Stimulated activated CD4-positive, alpha-beta T cell treated with anti-CD3 and anti-CD28 coated beads, Interleukin-2, amount 100 ng/mL, for 4 hours (primary cell): ENCODE measurements at places on chromosomes 13 and 19.

GRCh38 chr13:38697628-38698333, 10.9 kb downstream of the FREM2 start:
- DNase-seq = no peak

- no peak for DNase-seq
Observed at GRCh38 chr19:42074513-42075363, 1.2 kb upstream of the ZNF574 start.

- no peak for DNase-seq
Observed at GRCh38 chr13:23752111-23753001, 136.8 kb downstream of the MIPEP start.

DNA sequence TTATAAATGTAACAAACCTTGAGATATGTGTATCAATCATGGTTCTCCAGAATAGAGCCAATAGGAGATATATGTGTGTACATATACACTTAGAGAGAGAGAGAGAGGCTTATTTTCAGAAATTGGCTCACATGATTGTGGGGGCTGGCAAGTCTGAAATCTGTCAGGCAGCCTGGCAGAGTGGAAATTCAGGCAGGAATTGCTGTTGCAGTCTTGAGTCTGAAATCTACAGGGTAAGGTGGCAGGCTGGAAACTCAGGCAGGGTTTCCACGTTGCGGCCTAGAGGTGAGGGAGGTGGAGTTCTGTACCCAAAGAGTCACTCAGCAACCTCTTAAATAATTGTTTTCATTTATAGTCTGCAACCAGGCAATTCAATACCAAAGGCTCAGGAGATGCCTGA, 218.4 kb downstream of the B3GLCT start:
- no peak for DNase-seq

DNA sequence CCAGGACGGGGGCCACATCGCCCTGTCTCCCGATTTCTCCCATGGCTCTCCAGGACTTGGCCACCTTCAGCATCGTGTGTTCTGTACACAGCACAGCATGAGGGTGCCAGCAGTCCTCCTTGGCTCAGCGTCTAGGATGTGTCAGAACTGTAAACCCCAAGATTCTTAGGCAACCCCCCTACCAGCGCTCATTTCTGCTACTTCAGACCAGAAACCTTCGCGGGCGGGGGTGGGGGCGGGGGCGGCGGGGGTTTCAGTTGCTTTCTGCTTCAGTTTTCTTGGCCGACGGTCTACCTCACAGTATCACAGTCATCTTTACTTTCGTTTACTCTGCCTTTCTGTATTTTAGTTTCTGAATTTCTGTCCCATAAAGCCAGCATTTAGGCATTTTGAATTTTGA, 82.4 kb downstream of the GGACT start:
- peak; percentile 33 for DNase-seq

DNA sequence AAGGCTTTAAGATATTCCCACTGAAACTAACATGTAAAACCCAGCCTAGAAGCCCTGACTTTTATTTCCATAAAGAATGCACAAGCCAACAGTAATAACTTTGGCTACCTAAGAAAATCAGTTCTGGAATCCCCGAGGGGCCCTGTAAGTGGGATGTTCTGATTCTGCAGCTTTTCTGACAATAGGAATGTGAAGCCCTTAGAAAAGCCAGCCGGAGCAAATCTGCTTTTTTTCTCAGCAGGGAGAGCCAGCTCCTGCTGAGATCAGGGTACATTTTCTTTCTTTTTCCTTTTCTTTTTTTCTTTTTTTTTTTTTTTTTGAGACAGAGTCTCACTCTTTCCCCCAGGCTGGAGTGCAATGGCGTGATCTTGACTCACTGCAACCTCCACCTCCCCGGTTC, 8.0 kb upstream of the GARRE1 start:
- no peak for DNase-seq

- no peak for DNase-seq
Observed at GRCh38 chr13:75404726-75405125, 77.2 kb downstream of the TBC1D4 start.

GRCh38 chr13:51420681-51421490, 31.9 kb downstream of the INTS6 start:
- no peak for DNase-seq

DNA sequence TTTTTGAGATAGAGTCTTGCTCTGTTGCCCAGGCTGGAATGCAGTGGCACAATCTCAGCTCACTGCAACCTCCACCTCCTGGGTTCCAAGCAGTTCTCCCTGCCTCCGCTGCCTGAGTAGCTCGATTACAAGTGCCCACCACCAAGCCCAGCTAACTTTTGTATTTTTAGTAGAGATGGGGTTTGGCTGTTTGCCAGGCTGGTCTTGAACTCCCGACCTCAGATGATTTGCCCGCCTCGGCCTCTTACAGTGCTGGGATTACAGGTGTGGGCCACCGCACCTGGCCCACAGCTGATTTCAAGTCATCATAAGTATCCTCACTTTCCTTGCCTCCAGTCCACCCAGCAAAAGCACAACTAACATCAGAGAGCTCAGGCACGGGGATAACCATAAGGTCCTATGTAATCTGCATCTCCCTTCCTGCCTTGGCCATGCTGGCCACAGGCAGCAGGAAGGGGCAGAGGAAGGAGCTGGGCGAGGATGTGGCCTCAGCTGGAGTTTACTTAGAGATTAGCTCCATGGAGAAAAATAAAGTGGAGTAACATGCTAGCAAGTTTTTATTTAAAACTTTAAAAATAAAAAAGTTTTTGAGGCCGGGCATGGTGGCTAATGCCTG, 22.9 kb upstream of the ADGRE1 start:
- no peak for DNase-seq

- DNase-seq = peak; percentile 21
Observed at GRCh38 chr19:6521718-6522646, 8.8 kb upstream of the TNFSF9 start.

- DNase-seq = no peak
Observed at GRCh38 chr13:109735436-109735966, 50.9 kb downstream of the IRS2 start.

GRCh38 chr13:76929851-76930374, 18.4 kb upstream of the ACOD1 start:
- DNase-seq = no peak

GRCh38 chr19:38850436-38850975, 720 bp upstream of the HNRNPL start:
- peak; percentile 98 for DNase-seq

DNA sequence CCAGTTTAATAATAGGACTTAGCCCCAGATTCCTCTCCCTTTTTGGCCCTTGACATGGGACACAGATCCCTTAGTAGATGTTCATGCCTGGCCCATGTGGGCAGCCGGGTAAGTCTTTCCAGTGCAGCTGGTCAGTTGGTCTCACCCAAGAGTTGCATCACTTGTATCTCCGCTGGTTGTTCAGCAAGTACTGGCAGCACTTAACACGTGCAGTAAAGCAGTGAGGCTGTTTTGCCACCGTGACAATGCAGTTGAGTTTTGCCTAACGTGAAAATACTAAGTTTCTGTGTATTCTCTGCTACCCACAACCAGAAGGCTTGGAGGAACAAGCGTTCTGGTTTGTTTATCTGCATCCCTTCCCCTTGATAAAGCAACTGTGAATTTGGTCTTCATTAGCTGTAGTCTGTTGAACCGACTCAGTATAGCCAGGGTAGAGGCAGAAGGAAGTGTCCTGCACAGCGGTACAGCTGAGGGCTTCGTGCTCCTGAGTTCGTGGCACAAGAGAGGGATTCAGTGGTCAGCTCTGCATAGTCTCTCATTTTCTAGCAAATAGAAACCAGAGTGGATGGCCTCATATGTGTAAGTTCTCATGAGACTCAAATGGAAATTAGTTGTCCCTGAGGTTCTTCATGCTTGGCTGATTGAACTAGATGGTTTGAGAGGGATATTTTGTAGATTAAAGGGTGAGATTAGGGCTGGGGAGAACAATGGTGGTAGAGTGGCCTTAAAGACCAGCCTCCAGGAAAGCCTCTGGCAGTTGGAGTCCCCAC, 50.3 kb downstream of the ARHGEF7 start:
- DNase-seq = no peak

DNA sequence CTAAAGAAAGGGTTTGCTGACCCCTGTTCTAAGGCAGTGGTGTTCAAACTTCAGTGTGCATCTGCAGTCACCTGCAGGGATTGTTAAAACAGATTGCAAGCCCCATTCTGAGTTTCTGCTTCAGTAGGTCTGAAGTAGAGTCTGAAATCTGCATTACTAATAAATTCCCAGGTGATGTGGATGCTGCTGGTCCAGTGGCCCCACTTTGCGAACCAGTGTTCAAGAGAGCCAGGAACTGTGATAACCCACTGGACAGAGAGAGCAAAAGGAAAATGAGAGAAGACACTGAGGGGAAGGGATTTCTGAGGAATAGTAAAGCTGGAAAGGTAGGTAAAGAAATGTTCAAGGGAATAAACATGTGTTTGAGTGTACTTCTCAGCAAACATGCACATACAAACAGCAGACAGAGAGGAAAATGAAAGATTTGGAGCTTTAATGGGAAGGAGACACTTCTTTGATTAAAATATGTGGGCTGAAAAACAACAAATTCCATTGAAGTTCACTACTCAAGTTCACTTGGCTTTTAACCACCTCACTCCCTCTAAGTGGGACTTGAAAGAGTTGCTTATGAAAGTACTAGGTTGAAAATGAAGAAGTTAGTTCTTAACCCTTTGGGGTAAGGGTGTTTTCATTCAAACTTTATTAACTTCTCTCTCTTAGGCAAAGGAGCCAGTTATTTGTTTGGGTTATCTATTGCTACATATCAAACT, 26.4 kb upstream of the FAM216B start:
- no peak for DNase-seq

GRCh38 chr13:41411060-41411459, 46.3 kb upstream of the RGCC start:
- no peak for DNase-seq

- no peak for DNase-seq
Observed at GRCh38 chr19:4051175-4052101, 15.3 kb downstream of the ZBTB7A start.

- DNase-seq = no peak
Observed at GRCh38 chr19:16496613-16496983, 404 bp downstream of the C19orf44 start.

DNA sequence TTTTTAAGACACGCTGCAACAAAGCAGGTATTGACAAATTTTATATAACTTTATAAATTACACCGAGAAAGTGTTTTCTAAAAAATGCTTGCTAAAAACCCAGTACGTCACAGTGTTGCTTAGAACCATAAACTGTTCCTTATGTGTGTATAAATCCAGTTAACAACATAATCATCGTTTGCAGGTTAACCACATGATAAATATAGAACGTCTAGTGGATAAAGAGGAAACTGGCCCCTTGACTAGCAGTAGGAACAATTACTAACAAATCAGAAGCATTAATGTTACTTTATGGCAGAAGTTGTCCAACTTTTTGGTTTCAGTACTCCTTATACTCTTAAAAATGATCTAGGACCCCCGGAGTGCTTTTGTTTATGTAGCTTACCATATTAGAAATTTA, 1.2 kb downstream of the BRCA2 start:
- no peak for DNase-seq

GRCh38 chr19:5718579-5719273, 1.2 kb downstream of the LONP1 start:
- DNase-seq = peak; percentile 62

- DNase-seq = no peak
Observed at GRCh38 chr13:41443969-41444368, 13.4 kb upstream of the RGCC start.

DNA sequence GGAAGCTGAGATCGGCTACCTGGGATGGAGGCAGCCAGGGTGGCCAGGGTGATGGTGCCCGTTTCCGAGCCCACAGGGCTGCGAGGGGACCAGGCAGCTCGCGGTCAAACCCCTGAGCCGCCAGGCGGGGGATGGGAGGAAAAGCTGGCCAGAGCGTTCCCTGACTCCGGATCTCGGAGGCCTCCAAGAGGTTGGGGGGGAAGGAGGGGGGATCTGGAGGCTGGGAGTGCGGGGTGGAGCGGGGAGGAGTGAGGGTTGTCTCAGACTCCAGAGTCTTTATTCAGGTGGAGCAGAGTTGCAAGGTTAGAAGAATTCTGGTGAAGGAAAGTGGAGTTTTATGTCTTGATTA, 1.1 kb downstream of the CACNG7 start:
- no peak for DNase-seq

DNA sequence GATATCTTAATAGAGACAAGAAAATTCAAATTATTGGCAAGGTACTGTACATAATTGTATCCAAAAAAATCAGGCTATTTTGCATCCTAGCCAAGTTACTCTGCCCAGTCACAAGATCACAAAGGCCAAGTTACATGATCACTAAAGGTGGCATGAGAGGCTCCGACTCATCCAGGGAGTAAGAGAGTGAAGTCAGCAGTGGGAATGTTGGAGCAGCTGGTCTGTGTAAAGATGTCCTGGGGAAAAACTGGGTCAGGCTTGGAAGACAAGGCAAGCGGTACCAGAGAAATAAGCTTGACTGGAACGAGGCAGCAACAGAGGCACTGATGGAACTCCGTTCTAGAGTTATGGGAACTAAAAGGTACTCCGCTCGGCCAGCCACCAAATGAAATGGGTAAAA, 50.2 kb upstream of the PSG2 start:
- DNase-seq = no peak

DNA sequence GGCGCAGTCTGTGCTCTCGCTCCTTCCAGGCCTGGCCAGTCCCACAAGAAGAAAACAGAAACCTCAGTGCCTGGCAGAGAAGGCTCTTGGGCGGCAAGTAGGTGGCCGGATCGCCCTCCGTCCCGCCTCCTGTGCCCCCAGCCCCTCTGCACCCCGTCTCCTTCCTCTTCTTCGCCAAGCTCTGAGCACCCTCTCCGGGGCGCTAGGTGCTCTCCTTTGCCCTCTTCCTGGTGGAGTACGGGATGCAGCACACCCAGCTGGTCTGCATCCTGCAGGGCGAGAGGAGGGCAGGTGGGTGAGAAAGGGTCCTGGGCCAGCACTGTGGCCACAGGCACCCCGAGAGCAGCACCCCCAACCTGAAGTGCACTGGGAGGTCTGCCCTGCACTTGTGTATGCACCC, 17.3 kb downstream of the C13orf46 start:
- no peak for DNase-seq

DNA sequence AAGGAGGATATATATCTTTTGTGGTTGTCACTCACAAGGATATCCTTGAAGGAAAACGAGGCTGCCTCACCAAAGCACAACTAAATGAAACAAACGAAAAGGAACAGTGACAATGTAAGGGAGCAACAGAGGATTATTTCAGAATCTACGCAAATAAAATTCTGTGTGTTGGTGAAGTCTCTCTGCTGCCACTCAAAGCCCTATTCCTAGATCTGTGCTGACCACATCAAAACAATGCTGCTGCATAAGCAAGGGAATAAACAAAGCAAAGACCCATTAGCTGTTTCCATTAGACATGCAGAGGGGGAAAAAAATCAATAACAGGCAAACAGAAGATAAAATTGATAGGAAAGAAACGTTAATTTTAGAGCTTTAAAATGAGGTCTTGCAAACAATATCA, 204.4 kb downstream of the MZT1 start:
- no peak for DNase-seq

GRCh38 chr13:75123428-75123827, 358.5 kb downstream of the TBC1D4 start:
- no peak for DNase-seq

DNA sequence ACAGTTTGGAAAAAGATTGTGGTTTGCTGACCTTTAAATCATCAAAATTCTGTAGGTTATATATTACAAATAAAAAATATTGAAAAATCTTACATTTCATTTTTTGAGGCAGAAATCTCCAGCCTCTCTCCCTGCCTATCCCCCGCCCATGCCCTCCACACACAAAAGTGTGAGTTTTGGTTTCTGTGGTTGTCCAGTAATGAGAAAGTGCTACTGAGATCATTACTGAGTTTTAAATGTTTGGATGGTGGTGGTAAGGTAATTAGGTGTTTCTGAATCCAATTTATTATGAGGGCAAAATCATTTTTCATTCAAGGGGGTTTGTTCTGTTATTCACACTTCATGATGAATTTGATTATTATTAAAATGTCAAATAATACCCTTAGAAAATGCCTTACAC, 448.0 kb upstream of the SLC10A2 start:
- no peak for DNase-seq
